Small intestine (tissue), 16 donors: ENCODE measurements at places on chromosomes 3 and 15. TPM values are rescaled to one million over a fixed set of nuclear protein-coding genes. Genes with fewer than 3 reads are reported as not detected.

DNA sequence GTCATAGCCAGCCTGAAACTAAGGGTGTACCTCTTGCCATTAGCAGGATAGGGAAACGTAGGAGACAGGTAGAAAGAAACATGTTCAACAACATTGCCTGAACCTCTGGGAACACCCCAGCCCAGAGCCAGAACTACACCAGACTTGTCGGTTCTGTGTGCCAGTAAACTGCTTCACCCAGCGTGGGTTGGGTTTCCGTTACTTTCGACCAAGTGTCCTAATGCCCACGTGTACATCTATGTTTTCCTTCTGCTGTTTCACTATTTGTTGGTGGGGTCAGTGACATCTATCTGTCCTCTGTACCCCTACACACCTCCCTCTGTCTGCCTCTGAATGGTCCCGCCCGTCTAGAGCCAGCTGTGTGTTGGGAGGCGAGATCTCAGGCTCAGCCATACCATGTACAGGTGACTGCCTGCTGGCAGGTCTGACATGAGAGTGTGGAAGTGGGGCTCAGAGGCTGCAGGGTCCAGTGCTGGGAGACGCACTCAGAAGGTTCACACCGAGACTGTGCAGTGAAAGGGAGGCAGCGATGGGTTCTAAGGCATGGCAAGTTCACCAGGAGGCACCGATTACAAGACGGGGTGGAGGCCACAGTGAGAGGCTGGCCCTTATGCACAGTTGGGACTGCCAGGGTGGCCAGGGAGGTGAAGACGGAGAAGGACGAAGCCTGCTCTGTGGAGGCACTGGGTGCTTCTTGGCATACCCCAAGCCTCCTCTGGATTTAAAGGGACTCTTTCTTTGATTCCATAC lies 36.4 kb downstream of the SSUH2 start:
- DNase-seq, result no peak

- DNase-seq, result no peak
Observed at GRCh38 chr3:78496501-78496900, 1271.3 kb downstream of the ROBO1 start.

DNA sequence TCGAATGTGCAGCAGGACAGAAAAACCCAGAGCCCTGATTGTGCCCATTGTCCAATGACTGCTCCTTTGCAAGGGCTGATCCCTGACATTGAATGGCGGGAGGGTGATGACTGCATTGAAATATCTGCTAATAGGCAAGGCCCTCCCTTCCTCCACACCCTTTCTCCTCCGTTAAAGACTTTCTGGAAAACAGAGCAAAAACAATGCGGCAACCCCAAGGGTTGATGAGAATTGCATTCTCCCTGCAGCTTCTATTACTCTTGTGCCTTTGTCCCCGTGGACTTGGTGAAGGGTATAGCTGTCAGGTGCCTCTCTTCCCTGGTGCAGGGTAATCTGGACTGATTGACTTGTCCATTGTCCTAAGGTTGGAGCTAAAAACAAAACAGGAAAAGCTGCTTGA lies 71.8 kb downstream of the THSD4 start:
- DNase-seq, result no peak

DNA sequence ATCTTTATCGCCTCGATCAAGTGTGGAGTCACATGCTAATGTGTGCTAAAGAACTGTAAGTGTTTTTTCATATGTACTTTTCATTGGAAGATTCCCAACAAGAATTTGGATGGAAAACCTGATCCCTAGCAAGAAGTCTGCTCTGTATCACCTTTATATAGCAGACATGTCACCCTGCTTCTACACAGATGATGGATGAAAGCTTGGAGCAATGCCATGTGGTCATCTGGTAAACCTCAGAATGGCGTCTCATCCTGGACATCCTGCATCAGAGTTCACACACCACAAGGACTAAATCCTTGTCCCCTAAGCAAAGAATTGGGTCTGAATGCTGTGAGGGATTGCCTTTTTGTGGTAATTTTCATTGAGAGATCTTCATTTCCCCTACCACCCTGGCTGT lies 42.1 kb upstream of the CTDSPL start:
- DNase-seq, result no peak

GRCh38 chr15:40891810-40892446 lies 2.3 kb upstream of the VPS18 start:
- DNase-seq, result peak; percentile 80

DNA sequence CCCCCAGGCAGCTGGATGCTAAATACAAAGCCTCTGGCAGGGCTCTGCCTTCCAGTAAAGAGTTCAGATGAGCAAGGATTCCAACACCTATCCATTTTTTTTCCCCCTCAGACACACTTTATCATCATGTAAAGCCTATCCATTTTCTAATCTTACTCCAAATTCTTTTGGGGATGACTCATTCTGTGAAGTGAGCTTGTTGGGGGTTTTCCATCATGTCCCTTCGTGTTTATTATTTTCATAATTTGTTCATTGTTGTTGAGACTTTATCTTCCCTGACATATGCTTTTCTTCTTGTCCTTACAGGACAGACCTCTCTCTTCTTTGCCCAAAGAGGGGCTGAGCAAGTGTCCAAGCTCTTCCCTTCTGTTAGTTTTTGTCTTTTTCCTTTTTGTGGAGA lies 34.7 kb upstream of the SH3BP5 start:
- DNase-seq, result no peak

- no peak for DNase-seq
Observed at GRCh38 chr3:13539671-13540070, 9.3 kb upstream of the FBLN2 start.

- DNase-seq, result peak; percentile 40
Observed at GRCh38 chr3:133896002-133896761, 500 bp upstream of the RAB6B start.

- DNase-seq, result no peak
Observed at GRCh38 chr3:174440253-174440701, 418.9 kb upstream of the NAALADL2 start.

DNA sequence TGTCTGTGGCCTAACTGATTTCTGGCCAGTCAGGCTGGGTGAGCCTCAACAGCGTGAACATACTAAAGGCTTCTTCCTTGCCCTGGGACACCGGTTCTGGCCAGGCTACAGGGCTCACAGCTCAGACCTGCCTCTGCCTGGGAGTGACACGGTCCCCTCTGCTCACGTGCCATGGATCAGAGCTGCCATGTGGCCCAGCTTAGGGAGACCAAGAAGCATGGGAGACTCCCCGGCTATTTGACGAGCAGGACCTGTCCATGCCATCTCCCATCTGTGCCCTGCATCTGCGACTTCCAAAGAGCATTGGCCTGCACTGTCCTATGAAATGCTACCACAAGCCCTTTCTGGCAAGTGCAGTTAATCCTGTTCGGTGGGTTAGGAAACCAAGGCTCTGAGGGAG lies 57.4 kb downstream of the APBA2 start:
- no peak for DNase-seq

DNA sequence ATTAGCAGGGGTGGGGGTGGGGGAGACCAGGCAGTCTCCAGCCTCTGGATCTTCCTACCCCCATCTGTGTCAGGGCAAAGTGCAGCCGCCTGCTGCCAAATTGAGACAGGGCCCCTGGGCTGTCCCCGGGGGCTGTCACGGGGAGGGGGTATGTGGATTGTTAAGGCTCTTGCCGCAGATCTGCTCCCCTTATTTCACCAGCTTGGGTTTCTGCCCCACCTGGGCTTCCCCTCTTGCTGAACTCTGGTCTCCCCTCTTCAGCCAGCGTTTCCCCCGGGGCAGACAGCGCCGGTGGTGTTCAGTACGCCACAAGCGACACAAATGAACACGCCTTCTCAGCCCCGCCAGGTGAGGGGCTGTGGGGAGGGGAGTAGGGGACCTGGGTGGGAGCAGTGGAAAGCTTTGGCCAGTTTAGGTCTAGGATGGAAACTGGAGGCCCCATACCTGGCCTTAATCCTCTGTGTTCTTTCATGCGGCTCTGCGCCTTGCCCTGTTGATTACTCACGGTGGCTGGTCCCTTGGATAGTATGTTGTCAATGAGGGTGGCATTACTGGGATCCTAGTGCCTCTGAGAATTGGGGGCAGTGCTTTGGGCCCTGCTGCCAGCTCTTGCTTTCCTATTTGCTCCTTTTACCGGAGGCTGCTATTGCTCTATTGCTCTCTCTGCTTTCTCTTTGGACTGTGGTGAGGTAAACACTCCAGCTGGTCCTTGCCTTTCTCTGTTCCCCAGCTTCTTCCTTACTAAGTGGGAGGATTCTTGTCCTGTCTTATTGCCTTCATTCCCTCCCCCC lies 1.7 kb downstream of the EIF4G1 start:
- DNase-seq, result peak; percentile 45

GRCh38 chr3:142117056-142117851 lies 32.1 kb downstream of the TFDP2 start:
- no peak for DNase-seq

DNA sequence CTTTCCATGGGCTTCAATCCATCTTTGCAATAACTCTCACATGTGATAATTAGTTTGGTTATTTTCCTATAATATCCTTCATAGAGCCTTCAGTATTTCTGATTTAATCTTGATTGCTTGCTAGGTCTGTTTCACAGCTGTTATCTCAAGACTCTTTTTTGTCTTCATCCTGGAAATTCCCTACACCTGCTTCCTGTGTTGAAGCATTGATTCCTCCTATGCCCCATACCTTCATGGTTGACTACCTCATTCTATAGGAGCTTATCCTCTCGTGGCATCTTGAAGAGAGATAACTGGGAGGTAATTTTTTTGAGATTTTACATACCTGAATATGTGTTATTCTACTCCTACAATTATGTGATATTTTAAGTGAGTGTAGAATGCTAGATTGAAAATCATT lies 26.7 kb downstream of the PIK3CA start:
- no peak for DNase-seq

- DNase-seq, result no peak
Observed at GRCh38 chr3:134353171-134353825, 20.9 kb downstream of the AMOTL2 start.

GRCh38 chr3:106275592-106275991 lies 406.8 kb upstream of the CBLB start:
- DNase-seq, result no peak

- DNase-seq, result no peak
Observed at GRCh38 chr15:61748529-61748928, 311.7 kb downstream of the VPS13C start.

GRCh38 chr15:50107591-50108408 lies 11.2 kb downstream of the ATP8B4 start:
- DNase-seq, result no peak

DNA sequence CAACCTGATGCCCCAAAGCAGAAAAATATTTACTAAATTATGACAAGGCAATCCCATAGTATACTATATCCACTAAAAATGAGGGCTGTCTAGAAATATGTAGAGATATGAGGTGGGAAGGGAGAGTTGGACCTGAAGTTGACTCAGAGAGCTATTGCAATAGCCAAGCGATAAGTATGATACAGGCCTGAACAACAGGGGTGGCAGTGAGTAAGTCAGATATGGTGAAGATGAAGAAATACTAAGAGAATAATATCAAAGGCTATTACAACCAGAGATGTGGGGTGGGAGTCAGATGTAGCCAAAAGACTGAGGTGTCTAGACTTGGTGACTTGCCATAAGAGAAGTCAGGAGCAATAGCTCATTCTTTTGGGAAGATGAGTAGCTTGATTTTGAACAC lies 9.2 kb downstream of the HSPBAP1 start:
- DNase-seq, result no peak

DNA sequence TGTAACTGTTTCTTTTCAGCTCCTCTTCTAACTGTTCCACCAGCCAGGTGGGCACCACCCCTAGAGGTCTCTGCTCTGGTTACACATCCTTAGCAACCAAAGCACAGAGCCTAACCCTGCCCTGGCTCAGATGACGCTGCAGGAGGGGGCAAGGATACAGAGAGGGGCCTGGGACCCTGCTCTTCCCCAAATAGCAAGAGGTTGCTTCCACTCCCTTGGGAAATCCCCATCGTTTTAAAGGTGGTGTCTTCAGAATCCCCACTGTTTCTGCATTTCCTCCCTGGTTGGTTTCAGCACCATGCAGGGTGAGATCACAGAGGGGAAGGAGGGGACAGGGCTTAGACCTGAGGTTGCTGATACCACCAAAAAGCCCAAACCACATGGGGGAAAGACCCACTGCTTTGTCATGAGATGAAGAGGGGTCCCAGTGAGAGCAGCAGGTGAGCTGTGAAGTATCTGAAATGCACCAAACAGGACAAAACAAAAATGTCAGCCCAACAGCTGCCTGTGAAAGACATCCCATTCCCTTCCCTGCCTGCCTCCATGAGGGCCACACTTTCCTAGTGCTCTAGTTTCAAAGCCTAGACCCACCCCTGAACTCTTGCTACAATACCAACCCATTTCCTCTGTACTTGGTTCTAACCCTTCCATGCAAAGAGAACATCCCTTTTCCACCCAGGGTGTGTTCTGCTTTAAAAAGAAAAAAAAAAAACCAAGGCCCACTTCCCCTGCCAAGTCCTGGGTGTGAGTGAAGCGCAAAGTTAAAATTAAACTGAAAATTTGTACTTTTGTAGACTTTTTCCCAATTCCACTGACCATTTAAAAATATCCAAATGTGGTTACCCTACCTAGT lies 29.0 kb downstream of the ANP32A start:
- DNase-seq, result no peak

IMPG2 gene
- polyA plus RNA-seq, result 0.04 TPM

SEMA6D gene
- polyA plus RNA-seq, result 28.4 TPM

COMMD4 gene
- 177 TPM for polyA plus RNA-seq

PATL2 gene
- polyA plus RNA-seq, result 4.2 TPM

TEX55 gene
- polyA plus RNA-seq, result not detected

DNAH1 gene
- 4.3 TPM for polyA plus RNA-seq
